ENCODE measurements at places on chromosomes 4 and X.

DNA sequence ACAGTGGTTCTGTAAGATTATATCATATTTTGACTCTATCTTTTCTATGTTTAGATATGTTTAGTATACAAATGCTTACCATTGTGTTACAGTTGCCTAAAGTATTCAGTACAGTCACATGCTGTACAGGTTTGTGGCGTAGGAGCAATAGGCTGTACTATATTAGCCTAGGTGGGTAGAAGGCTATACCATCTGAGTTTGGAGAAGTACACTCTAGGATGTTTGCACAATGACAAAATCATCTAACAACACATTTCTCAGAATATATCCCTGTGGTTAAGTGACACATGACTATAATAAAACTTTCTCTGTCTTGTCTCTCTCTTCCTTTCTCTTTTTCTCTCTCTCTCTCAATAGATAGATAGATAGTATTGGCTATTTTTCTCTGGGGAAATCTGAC is 1053.1 kb downstream of the STIM2 start:
- H3K36me3 ChIP-seq: no peaks in the 10 kb centered on the region
- no peaks in the 10 kb centered on the region for H3K4me1 ChIP-seq
- H3K27me3 ChIP-seq: no peaks in the 10 kb centered on the region
- no peak for DNase-seq

DNA sequence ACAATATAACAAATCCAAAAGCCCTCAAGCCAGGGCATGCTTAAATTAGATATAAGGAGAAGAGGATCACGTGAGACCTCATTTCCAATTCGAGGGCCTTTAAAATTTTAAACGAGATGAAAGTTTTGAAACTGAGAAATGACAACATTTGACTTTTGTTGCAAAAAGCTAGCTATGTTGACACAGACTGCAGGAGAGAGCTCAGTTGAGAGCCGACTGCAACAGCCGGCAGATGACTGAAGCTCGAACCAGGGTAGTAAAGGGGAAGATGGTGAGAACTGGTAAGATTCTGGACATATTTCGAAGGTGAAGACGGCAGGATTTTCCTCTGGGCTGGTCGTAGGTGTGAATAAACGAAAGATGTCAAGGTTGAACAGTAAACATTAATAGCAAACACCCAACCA is 773 bp downstream of the PRMT9 start:
- H3K27me3 ChIP-seq: peaks cover 9% of the 10 kb centered on the region
- H3K4me1 ChIP-seq: peaks cover 24% of the 10 kb centered on the region
- peaks cover 8% of the 10 kb centered on the region for H3K36me3 ChIP-seq
- peak overlapping the region; percentile 93 for H3K27ac ChIP-seq

DNA sequence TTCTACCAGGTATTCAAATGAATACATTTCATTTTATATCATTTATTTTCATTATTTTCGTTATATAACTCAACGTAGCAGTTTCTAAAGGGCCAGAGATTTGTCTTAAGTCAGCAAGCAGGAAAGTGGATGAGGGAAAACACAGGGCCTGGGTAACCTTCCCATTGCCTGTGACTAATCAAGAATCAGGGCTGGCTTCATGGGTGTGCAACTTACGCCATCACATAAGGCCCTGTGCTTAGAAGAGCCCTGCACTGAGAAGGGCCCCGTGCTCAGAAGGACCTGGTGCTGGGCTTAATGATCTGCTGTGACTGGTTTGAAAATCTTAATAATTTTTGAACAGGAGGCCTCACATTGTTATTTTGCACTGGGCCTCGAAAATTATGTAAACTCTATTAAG is 65.4 kb upstream of the FAM9C start:
- H3K4me3 ChIP-seq: no peak overlapping the region
- no peaks in the 10 kb centered on the region for H3K36me3 ChIP-seq
- no peaks in the 10 kb centered on the region for H3K27me3 ChIP-seq
- peaks cover 7% of the 10 kb centered on the region for H3K4me1 ChIP-seq

DNA sequence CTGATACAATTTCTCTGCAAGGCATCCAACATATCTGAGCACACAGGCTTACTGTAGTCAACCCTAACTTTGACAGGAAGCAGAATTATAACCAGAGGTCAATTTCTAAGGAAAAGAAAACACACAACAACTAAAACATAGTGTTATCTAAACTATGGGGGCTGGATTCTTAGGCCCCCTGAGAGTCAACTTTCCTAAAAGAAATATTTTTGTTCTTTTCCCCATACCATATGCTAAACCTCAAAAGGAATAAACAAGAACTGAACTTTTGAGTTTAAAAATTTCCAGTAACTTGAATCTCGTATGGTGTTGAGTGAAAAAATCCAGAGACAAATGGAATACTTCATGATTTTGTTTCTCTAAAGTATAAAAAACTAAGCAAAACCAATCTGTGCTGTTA is 42.9 kb downstream of the ATXN3L start:
- peaks cover 11% of the 10 kb centered on the region for H3K4me1 ChIP-seq
- no peaks in the 10 kb centered on the region for H3K36me3 ChIP-seq
- no peak for DNase-seq
- no peak overlapping the region for H3K4me3 ChIP-seq
- H3K27me3 ChIP-seq: no peaks in the 10 kb centered on the region

DNA sequence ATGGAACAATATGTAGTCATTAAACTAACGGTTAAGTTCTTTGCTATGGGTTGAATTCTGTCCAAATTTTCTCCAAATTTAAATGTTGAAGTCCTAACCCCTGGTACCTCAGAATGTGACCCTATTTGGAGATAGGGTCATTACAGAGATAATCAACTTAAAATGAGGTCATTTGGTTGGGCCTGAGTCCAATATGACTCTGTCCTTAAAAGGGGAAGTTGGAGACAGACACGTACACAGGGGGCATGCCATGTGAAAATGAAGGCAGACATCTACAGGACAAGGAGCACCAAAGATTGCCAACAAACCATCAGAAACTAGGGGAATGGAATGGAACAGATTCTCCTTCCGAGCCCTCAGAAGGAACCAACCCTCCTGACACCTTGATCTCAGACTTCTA is 492.0 kb upstream of the FTHL17 start:
- H3K4me1 ChIP-seq: no peaks in the 10 kb centered on the region
- no peak for DNase-seq
- no peaks in the 10 kb centered on the region for H3K36me3 ChIP-seq
- H3K4me3 ChIP-seq: no peak overlapping the region
- no peaks in the 10 kb centered on the region for H3K27me3 ChIP-seq
- H3K27ac ChIP-seq: no peak overlapping the region

- H3K36me3 ChIP-seq: no peaks in the 10 kb centered on the region
- no peak for DNase-seq
- H3K4me3 ChIP-seq: no peak overlapping the region
- H3K4me1 ChIP-seq: no peaks in the 10 kb centered on the region
- no peak overlapping the region for H3K27ac ChIP-seq
Measured at GRCh38 chr4:88981556-88981955, 75.4 kb downstream of the FAM13A start.

GRCh38 chrX:65731684-65732289 is 64.3 kb downstream of the MSN start:
- DNase-seq: no peak
- peak overlapping the region; percentile 59 for H3K27ac ChIP-seq
- H3K27me3 ChIP-seq: no peaks in the 10 kb centered on the region
- peaks cover 78% of the 10 kb centered on the region for H3K36me3 ChIP-seq

DNA sequence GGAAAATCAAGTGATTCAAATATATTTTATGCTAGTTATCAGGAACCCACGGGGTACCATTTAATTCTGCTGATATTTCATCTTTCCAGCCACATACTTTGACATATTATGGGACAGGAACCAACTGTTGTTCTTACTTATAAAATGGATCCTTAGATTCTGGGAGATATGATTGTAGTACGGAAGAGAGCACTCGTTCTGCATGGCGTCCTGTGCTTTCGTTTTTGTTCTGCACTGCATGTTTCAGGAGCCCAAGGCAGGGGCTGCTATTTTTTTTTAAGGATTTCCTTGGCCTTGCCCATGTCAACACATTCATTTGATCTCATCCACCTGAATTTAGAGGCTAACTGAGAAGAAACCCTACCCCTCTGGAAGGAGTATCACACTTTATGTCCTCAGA is 245.5 kb upstream of the TLL1 start:
- H3K27ac ChIP-seq: no peak overlapping the region
- no peaks in the 10 kb centered on the region for H3K36me3 ChIP-seq
- peaks cover 2% of the 10 kb centered on the region for H3K27me3 ChIP-seq
- no peak overlapping the region for H3K4me3 ChIP-seq

GRCh38 chr4:54281054-54281766 is 52.1 kb downstream of the PDGFRA start:
- no peaks in the 10 kb centered on the region for H3K36me3 ChIP-seq
- H3K27me3 ChIP-seq: no peaks in the 10 kb centered on the region
- H3K27ac ChIP-seq: no peak overlapping the region
- H3K4me3 ChIP-seq: no peak overlapping the region

DNA sequence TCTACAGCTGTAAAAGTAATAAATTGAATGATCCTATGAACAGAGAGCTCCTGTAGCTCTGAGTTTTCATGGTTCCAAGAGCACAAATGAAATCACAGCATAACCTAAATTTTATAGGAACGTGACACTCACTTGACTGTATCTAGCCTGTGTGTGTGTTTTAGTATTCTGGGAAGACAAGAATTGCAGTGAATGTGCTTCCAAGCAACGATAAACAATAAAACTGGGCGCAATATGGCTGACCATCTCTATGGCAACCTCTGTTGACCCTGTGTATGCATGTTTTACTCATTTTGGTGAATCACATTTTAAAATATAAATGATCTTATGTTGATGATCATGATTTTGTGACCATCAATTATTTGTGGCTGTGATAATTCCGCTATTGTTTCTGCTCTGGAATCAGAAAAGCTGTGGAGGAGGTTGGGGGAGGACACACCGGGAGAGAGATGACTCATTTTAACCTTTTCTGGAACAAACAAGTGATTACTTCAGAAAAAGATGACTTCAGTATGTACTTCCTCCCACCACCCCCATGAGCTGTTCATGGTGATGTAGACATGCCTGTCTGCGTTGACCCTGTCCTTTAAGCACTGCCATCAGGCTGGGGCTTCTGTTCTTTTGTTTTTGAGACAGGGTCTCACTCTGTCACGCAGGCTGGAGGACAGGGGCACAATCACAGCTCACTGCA is 31.8 kb downstream of the USP11 start:
- H3K4me3 ChIP-seq: no peak overlapping the region
- DNase-seq: peak; percentile 20
- peaks cover 7% of the 10 kb centered on the region for H3K4me1 ChIP-seq
- no peaks in the 10 kb centered on the region for H3K36me3 ChIP-seq
